Lower leg skin (tissue), 4 donors: ENCODE measurements at places on chromosomes 2 and 18. TPM values are rescaled to one million over a fixed set of nuclear protein-coding genes. Genes with fewer than 3 reads are reported as not detected.

LYPD6 gene
- 1.2 TPM for total RNA-seq

HOXD1 gene
- total RNA-seq: 0.27 TPM

SIGLEC15 gene
- total RNA-seq: 0.27 TPM

SLC9A2 gene
- total RNA-seq: 6.8 TPM

SLC14A1 gene
- 7.6 TPM for total RNA-seq

SLC11A1 gene
- 2.8 TPM for total RNA-seq
